ENCODE measurements at places on chromosomes 7 and 10.

- no peak for DNase-seq
Measured at GRCh38 chr10:128527711-128528110, 401.5 kb upstream of the MKI67 start.

GRCh38 chr7:154592388-154592787, 410.5 kb downstream of the PAXIP1 start:
- no peak for DNase-seq

DNA sequence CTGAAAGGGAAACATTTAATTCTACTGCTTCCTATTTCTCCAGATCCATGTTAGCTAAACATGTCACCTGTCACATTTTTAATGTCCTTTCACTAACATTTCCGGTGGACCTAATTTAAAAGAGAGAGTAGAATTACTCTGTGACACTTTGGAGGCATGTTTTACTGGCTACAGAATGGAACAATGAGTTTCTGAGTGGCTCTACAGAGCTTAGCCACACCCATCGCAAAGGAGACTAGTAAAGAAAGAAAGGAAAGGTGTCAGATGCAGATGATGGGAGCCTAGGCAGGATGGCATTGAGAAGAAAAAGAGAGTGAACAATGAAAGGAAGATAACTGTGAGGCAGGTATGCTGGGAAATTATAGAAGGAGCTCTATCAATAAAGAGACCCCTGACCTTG, 35.9 kb downstream of the NDUFB2 start:
- DNase-seq = no peak

DNA sequence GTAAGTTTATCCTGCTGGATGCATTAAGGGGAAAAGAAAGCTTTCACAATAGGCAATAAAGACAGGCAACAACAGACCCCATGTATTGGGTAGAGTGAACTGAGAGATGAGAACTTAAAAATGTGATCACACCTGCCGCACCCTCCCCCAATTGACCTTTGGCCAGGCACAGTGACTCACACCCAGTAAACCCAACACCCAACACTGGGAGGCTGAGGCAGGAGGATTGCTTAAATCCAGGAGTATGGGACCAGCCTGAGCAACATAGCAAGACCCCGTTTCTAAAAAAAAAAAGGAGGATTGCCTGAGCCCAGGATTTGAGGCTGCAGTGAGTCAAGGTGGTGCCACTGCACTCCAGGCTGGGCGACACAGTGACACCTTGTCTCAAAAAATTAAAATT, 86.9 kb downstream of the MPP7 start:
- no peak for DNase-seq

GRCh38 chr7:115340828-115341227, 418.9 kb downstream of the MDFIC start:
- no peak for DNase-seq

- DNase-seq = no peak
Measured at GRCh38 chr10:13922586-13922985, 335.8 kb downstream of the PRPF18 start.

- no peak for DNase-seq
Measured at GRCh38 chr7:46385662-46386309, 464.7 kb upstream of the IGFBP3 start.

- DNase-seq = no peak
Measured at GRCh38 chr7:42070068-42070467, 166.9 kb downstream of the GLI3 start.

GRCh38 chr7:148211740-148212151, 378.8 kb upstream of the C7orf33 start:
- no peak for DNase-seq

- DNase-seq = no peak
Measured at GRCh38 chr10:112834751-112835181, 115.3 kb upstream of the TCF7L2 start.

GRCh38 chr7:38833329-38833728, 75.7 kb downstream of the VPS41 start:
- DNase-seq = no peak
